ENCODE measurements at places on chromosomes 1 and 21.

DNA sequence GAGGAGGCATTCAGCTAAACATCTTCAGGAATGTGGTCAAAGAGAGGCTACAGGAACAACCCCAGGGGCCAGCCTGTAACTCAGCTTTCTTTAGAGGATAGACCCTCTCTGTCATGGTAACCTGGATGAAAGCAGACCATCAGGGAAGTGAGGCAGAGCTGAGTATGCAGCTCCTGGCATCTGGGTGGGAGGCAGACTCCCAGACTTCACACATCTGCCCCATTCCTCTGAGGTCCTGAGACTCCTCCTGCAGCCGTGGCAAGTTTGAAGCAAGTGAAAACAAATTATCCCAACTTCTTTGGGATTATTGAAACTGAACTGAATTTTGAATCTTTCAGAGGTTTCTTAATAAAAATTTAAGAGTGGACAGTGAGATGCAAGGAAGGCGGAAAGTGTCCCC lies 126.1 kb upstream of the KIAA0040 start:
- DNase-seq: no peak

- no peak for DNase-seq
These were observed 56.7 kb downstream of the SPSB1 start for GRCh38 chr1:9349331-9349851.

- DNase-seq: no peak
These were observed 17.3 kb downstream of the RIMS3 start for GRCh38 chr1:40648200-40648599.

DNA sequence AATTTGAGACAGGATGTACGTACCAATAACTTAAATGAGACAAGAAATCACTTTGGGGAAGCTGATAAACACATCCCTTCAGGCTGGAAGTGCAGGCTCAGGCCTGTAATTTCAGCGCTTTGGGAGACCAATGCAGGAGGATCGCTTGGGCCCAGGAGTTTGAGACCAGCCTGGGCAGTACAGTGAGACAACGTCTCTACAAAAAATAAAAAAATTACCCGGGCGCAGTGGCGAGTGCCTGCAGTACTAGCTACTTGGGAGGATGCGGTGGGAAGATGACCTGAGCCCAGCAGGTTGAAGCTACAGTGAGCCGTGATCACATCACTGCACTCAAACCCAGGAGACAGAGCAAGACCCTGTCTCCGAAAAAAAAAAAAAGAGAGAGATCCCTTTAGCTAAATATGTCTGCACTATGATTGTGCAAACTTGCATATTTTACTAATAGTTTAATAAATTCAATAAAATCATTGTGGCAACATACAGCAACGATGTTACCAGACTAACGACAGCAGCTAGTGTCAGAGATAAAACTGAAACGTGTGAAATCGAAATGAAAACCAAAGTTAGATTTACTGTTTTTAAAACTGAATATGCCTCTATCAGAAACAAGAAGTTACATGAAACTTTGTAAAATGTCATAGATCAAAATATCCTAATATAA lies 54.7 kb downstream of the CD2 start:
- DNase-seq: no peak

- no peak for DNase-seq
These were observed 74.4 kb downstream of the LHX9 start for GRCh38 chr1:197991594-197991993.

DNA sequence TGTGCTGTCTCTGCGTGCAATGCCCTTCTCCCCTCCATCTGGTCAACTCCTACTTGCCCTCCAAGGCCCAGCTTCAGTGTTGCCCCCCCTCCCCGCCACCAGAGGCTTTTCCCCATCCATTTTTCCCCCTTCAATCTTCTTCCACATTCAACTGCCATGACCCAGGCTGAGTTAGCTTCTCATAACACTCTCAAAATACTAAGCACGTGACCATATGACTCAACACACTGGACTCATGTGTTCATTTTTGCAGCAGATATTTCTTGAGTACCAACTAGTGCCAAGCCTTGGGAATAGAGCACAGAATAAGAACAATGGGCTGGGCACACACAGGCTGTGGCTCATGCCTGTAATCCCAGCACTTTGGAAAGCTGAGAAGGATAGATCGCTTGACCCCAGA lies 132.1 kb downstream of the IGSF21 start:
- no peak for DNase-seq

DNA sequence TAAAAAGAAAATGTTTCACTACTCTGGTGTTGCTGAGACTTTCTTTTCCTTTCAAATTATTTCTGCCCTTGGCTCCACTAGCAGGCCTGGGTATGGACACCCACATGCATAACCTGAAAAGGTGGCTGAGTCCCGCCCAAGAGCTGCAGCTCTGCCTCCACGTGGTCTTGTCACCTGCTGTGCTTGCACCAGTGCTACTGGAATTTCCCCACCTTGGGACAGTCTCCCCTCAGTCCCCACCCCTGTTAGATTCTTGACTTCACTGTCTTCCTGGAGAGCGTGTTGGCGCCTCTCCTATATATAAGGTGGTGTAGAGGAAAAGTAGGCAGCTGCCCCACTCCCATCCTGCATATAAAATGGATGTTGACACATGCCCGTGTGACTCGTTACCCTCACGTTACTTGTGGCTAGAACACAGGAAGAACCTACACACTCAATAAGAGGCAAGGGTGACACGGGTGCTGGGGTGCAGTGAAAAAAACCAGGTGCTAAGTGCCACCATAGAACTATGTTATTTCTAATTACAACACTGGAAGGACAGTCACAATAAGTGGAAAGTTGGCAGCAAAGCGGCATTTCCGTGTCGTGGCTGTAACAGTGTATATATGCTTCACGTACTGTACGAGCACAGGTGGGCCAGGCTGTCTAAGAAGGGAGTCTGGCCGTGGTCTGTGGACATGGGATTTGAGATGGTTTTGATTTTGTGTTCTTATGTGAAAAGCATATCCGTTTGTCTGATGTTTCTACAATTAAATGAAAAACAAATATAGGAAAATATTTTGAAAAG lies 61.0 kb downstream of the POFUT2 start:
- DNase-seq: no peak

GRCh38 chr1:200090252-200091159 lies 63.0 kb downstream of the NR5A2 start:
- no peak for DNase-seq

DNA sequence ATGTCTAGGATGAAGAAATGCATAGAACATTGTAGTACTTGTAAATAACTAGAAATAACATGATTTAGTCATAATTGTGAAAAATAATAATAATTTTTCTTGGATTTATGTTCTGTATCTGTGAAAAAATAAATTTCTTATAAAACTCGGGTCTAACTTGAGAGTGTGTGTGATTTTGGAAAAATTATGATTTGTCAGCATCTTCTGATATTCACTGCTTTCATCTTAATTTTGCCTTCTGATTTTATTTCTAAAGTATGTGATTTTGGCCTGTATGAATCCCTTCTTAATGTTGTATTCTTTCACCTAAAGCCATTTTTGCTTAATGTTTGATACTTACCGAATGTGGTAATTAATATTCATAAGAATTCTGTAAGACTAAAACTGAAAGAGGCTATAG lies 14.3 kb downstream of the IFI44 start:
- no peak for DNase-seq

DNA sequence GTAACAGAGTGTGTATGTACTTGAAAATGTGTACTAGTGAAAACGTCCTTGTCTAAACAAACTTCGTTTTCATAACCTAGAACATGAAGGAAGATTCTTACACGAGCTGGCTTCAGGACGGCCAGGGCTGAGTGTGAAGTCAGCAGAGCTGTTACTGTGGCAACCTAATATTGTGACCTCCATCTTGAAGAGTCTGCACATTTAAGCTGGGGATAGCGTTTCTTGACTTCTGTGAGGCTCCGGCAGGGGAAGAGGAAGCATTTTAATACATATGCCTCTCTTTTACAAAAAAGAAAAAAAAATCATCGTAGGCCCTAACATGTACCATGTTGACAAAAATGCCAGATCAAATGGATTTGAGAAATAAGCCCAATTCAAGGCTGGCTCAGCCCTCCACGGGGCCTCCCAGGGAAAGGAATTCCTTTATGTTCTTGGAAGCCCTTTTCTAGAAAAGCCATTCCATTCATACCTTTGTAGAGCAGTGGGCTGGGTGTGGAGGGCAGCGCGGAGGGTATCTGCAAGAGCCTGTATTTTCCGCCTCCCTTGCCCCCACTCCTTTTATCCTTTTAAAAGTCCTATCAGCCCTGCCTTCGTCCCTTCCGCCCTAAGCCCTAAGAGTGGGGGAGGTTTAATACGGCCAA lies 51.1 kb downstream of the SIM2 start:
- DNase-seq: no peak

DNA sequence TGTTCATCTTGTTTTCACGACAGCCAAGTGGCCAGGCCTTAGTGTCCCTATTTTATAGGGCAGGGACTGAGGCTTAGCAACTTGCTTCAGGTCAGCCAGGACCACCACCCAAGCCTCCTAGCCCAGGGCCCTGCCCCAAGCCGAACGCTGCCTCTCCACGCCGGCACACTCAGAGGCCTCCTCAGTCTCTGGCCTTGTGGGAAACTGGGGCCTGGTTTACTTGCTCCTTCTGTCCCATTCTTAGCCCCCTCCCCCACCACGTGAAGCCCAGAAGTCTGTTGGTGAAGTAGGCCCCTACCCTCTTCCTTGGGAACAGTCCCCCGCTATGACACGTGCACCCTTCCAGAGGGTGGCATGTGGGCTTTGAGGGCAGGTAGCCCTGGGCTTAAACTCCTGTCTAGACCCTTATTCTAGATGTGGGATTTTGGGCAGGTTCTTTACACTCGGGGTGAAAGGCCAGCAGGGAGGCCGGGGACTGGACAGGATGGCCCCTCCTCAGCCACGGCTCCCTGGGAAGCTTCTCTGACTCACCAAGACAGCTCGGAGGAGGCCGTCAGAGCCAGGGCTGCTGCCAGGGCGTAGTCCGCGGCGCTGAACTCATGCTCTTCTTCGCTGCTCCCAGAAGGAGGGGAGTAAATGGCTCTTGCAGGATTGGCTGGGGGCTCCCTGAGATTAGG lies 4.3 kb downstream of the MYOM3 start:
- no peak for DNase-seq

DNA sequence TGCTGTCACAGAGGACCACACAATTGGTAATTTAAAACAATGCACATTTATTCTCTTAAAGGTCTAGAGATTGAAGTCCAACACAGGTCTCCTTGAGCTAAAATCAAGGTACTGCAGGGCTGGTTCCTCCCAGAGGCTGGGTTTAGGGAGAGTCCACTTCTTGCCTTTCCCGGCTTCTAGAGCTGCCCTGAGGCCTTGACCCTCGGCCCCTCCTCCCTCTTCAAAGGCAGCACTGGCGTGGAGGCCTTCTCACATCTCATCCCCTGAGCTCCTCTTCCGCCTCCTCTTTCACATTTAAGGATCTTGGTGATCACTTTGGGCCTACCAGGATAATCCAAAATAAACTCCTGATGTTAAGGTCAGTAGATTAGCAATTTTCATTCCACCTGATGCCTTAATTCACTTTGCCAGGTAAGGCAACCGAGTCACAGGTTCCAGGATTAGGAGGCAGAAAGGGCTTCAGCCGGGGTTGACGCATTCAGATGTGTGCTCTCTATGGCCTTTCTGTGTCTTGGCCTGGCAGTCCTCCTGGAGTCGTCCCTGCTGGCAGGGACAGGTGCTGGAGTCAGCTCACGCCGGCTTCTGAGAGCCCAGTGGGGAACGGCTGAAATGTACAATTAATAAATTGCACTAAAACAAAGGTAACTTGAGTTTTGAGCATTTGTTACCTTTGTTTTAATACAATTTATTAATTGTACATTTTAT lies 61.2 kb upstream of the ABCG1 start:
- DNase-seq: no peak

DNA sequence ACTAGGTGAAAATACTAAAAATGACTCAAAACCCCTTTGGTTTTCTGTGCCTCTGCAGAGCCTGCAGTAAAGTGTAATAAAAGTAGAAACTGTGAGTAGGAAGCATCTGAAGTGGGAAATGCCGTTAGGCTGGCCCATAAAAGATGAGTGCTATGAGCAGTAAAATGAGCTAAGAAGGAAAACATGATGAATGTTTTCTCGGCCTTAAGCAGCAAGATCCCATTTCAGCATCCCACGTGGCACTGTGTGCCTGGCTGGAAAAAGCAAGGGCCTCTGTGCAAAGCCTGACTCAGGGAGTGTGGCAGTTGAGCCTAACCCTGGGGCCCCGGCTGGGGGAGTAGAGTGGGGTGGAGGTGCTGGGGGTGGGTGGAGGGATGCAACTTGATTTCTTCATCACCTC lies 109.5 kb downstream of the TBX15 start:
- DNase-seq: no peak

DNA sequence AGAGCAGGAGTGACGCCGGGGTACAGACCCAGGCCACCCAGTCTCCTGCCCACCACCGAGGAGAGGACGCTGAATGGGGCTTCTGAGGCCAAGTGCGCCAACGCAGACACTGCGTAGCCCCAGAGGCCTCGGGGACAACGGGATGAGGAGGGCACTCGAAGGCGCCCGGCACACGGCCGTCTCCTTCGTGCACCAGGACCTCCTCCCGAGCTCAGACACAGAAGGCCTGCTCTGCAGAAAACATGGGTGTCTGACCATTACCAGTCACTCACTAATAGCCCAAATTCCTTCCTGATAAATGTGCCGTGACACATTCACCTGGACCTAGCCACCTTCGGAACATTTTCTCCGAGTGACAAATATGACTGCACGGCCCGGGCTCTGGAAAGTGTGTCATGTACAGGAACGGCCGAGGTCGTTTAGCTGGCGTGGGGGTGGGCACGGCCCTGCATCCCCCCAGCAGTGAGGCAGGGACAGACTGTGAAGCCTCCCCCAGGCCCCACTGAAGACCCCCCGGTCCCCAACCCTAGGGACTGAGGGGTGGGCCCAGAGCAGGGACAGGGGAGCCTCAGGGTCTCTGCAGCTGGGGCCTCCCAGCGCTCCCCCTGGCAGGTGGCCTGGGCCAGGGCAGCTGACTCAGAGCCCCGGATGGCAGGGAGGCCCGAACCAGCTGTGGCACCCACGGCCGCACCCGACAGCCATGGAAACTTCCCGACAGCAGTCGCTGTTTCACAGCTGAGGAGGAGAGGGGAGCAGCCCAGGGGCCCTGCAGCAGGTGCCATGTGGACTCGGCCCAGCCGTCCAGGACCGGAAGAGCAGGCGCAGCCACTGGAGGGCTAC lies 16.7 kb upstream of the COL6A2 start:
- no peak for DNase-seq

DNA sequence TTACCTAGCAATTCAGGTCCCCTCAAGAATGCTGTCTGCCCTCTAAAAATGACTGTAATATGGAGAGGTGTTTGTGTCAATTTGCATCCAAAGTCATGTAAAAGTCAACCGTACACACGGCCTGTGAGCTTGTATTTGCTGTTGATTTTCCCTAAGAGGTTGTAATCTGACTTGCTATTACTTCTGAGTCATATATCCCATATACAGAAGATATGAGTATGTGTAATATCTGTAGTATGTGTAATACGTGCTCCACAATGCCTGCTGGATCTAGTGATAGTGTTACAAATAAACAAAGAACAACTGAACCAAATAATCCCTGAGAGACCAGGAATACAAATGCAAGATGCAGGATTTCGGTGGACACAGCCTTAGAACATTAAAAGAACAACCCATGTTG lies 1.4 kb upstream of the KCNJ6 start:
- DNase-seq: no peak
